ENCODE measurements at places on chromosomes 4 and X. TPM values are rescaled to one million over a fixed set of nuclear protein-coding genes. Genes with fewer than 3 reads are reported as not detected.

ANOS1 gene
- total RNA-seq: 4.2 TPM

- DNase-seq: no peak
Observed at GRCh38 chr4:172947594-172947993, 221.0 kb upstream of the GALNT7 start.

SOD3 gene
- 115 TPM for total RNA-seq

GRCh38 chrX:7706032-7706431 lies 136.9 kb upstream of the VCX start:
- DNase-seq: no peak

- no peak for DNase-seq
Observed at GRCh38 chr4:78545275-78546246, 6.0 kb upstream of the ANXA3 start.

- no peak for DNase-seq
Observed at GRCh38 chrX:39848243-39848642, 249.5 kb downstream of the BCOR start.

GRCh38 chr4:100294356-100294755 lies 104.1 kb upstream of the DDIT4L start:
- DNase-seq: no peak

- no peak for DNase-seq
Observed at GRCh38 chr4:182745237-182745636, 171.9 kb downstream of the DCTD start.

PABPC1L2A gene
- not detected for total RNA-seq
